ENCODE measurements at places on chromosomes 6 and 20.

DNA sequence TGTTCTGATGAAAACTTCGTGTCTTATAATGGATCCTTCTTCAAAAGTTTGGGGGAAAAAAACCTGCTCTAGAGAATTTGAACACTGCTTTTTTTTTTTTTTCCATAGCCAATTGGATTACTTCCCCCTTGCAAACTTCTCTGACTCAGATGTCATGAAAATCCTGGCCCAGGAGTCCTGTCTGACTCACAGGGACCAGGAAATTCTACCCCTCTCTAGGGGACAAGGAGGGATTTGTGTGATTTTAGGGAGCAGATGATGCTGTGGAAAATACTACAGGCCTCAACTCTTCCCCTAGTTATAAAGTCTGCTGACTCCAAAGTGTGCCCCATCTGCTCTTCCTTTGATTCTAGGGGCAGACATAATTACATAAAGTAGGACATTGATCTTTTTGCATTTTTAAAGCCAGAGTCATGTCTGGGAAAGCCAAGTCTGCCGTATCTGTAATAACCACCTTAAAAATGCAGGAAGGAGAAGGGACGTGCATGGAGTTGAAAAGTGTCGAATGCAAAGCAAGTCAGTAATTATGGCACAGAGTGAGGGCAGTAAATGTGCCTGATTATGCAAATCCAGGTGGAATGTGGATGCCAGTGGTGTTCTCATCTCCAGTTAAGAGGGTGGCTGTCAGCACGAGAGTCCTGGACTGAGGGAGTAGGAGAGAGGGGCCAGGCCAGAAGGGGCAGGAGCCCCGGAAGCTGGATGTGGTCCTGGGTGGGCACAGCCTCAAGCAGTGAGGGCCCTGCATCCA, 144.3 kb upstream of the SULF2 start:
- no peak for DNase-seq

GRCh38 chr6:150685860-150686259, 86.2 kb downstream of the PLEKHG1 start:
- peak; percentile 72 for DNase-seq

- DNase-seq, result no peak
Observed at GRCh38 chr20:24746351-24746685, 202.8 kb upstream of the CST7 start.

- no peak for DNase-seq
Observed at GRCh38 chr6:15358579-15359327, 112.9 kb downstream of the JARID2 start.

DNA sequence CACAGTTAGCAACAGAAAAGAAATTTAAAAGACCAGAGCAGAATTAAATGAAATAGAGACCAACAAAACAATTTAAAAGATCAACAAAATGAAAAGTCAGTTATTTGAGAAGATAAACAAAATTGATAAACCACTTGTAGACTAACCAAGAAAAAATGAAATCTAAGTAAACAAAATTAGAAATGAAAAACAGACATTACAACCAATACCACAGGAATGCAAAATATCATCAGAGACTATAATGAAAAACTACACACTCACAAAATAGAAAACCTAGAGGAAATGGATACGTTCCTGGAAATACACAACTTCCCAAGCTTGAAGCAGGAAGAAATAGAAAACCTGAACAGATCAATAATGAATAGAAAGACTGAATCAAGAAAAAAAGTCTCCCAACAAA, 97.8 kb downstream of the WDR27 start:
- no peak for DNase-seq

DNA sequence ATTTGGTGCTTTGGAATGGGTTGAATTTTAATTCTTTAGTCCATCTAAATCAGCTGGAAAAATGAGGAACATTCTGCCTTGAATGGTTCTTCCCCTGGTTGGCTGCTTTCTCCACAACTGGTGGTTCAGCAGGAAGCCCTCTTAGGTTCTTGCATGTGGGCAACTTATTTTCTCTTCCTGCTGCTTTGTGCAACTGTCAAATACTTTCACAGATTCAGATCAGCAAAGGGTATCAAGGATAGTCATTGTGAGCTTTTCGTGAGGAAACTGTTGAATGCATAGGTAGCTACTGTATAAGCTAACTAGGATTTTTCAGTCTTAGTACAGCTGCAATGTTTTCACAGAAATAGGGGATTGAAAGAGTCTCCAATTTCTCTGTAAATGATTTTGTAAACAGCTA, 72.9 kb upstream of the MRAP2 start:
- no peak for DNase-seq

GRCh38 chr6:130858498-130859160, 31.4 kb downstream of the SMLR1 start:
- no peak for DNase-seq

- no peak for DNase-seq
Observed at GRCh38 chr6:154520280-154520679, 9.8 kb upstream of the CNKSR3 start.

GRCh38 chr20:11271920-11272594, 598.3 kb upstream of the JAG1 start:
- DNase-seq, result no peak
